ENCODE measurements at places on chromosomes 2 and 18.

DNA sequence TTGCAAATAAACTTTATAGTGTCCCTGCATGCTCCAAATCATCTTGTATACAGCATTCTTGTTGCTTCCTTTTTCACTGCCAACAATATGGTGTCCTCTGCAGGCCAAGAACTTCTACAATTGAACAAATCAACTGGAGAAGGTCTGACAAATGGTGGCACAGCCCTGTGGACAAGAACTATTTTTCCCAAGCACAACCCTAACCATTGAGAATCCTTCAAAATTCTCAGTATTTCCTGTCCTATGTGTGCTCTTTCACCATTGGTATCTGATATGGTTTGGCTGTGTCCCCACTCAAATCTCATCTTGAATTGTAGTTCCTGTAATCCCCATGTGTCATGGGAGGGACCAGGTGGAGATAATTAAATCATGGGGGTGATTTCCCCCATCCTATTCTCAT lies 865.1 kb upstream of the ACVR2A start:
- no peak for DNase-seq

DNA sequence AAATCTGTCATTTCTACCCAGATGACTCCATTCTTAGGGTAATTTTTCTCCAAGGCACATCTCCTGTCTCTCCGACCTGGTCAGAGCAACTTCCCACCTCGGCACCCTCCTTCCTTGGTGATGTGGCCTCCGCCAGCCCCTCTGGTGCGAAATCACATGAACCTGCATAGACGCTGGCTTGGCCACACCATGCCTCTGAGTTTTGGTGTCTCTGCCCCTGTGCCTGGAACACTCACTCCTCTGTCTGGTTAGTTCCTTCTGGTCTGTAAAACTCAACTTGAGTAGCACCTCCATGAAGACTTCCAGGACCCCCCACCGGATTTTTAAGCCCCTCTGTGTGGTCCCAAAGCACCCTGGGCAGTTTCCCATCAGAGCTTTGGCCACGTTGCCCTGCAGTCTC lies 83.2 kb upstream of the OTOS start:
- no peak for DNase-seq

DNA sequence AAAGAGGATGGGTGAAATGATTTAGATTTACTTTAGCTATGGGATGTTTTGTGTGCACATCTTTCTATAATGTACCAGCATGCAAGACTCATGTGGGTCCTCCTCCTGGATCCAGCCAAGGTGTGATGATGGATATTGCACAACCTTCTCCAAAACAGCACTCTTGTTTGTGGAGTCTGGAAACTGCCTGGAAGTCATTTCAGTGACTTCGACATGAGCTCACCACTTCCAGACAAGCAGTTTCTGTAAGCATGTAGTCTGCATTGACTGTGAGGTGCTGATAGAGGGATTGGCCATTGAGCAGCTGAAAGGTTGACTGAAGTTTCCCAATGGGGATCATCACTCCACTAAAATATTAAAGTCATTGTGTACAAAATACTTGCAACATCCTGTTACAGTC lies 154.0 kb downstream of the TRIB2 start:
- DNase-seq, result no peak

- no peak for DNase-seq
These were observed 94.6 kb downstream of the PMAIP1 start for GRCh38 chr18:59994357-59994756.

GRCh38 chr2:96409820-96410164 lies 74.2 kb downstream of the NCAPH start:
- DNase-seq, result no peak

GRCh38 chr2:143802242-143802641 lies 673.0 kb downstream of the ARHGAP15 start:
- DNase-seq, result no peak

- no peak for DNase-seq
These were observed 185.7 kb downstream of the TPGS2 start for GRCh38 chr18:36643061-36643460.

DNA sequence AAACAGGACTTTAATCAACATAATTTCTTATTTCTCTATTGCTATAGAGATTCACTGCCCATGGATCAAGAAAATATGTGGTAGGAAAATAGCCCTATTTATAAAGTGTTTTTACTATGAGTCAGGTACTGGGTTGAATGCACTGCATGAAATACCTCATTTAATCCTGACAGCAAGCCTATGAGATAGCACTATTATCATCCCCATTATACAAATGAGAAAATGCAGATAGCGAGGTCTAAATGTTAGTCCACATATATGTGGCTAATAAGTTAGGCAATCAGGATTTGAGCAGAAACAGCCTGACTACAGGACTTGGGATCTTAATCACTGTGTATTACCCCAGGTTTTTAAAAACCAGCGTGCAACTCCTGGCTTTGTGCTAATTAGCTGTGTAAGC lies 8.5 kb upstream of the LYPD1 start:
- DNase-seq, result no peak
